Activated CD4-positive, alpha-beta T cell treated with anti-CD3 and anti-CD28 coated beads for 4 hours (primary cell): ENCODE measurements at places on chromosomes 4 and X.

DNA sequence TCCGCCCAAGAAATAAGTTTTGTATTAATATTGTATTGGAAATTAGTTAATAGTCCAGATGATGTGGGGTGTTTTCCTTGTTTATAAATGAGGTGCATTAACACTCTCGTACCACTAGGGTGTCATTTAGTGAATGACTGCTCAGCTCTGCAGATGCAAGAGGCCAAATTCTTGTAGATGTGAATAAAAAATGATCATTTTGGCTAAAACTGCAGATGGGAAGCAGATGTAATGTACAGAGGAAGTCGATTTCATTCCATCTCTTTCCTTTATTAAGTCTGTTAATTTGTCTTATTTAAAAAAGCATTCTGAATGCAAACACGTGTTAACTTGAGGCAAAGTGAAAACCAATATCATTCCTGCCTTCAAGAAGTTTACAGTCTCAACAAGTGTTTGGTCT lies 108.1 kb downstream of the DHX15 start:
- no peak for DNase-seq

GRCh38 chrX:123169247-123169901 lies 14.7 kb upstream of the GRIA3 start:
- DNase-seq: no peak

DNA sequence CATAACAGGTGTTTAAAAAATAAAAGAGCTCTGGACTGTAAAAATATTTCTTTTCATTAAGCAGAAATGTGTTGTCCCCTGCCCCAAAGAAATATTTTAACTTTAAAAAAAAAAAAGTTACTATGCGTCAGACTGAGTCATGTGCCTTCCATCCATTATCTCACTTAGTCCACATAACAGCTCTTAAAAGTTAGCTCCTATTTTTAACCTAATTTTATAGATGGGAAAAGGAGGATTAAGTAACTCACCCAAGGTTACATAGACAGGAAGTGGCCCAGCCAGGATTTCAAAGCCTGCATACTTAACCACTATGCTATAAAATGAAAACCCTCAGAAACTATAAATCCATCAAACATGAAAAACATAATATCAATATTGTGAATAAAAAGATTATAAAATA lies 97.7 kb downstream of the MANBA start:
- DNase-seq: no peak

DNA sequence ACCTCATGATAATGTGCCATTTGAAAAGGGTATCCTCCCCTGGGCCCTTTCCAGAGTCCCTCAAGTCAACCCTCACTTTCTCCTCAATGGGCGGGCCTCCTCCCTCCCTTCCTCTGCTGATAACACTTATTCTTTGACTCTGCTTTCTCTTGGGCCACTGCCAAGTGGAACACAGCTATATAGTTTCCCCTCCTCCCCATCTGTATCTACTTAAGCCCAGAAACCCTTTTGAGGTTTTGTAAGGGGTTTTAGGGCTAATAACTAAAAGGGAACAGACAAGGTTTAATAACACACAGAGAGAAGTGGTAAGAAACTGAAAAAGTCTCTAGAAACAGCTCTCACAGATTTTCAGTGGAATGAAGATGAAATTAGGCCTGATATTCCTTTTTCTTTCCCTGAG lies 116.7 kb downstream of the GPC3 start:
- DNase-seq: no peak

DNA sequence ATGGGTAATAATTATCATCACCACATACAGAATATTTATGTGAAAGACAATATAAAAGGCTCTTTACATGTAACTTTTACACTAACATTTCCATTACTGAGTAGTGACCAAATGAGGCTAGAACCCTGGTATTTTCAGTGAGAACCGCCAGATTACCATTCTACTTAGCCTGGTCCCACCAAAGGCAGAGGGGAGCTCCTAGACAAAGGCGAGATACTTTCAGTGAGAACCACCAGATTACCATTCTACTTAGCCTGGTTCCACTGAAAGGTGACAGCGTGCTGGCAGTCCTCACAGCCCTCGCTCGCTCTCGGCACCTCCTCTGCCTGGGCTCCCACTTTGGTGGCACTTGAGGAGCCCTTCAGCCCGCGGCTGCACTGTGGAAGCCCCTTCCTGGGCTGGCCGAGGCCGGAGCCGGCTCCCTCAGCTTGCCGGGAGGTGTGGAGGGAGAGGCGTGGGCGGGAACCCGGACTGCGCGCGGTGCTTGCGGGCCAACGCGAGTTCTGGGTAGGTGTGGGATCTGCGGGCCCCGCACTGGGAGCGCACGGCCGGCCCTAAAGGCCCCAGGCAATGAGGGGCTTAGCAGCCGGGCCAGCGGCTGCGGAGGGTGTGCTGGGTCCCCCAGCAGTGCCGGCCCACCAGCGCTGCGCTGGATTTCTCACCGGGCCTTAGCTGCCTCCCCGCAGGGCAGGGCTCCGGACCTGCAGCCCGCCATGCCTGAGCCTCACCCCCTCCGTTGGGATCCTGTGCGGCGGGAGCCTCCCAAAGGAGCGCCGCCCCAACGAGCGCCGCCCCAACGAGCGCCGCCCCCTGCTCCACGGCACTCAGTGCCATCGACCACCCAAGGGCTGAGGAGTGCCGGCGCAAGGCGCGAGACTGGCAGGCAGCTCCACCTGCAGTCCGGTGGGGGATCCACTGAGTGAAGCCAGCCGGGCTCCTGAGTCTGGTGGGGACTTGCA lies 1276.1 kb downstream of the PCDH7 start:
- DNase-seq: no peak

GRCh38 chr4:8641256-8641655 lies 48.7 kb downstream of the CPZ start:
- no peak for DNase-seq

- peak; percentile 65 for DNase-seq
These were observed 39.6 kb downstream of the CLCN3 start for GRCh38 chr4:169659716-169660670.

- no peak for DNase-seq
These were observed 47.9 kb upstream of the QRFPR start for GRCh38 chr4:121428721-121429120.

- DNase-seq: no peak
These were observed 2348.4 kb downstream of the PCDH7 start for GRCh38 chr4:33068539-33068938.

- no peak for DNase-seq
These were observed 185.6 kb upstream of the BANK1 start for GRCh38 chr4:101604976-101605375.

DNA sequence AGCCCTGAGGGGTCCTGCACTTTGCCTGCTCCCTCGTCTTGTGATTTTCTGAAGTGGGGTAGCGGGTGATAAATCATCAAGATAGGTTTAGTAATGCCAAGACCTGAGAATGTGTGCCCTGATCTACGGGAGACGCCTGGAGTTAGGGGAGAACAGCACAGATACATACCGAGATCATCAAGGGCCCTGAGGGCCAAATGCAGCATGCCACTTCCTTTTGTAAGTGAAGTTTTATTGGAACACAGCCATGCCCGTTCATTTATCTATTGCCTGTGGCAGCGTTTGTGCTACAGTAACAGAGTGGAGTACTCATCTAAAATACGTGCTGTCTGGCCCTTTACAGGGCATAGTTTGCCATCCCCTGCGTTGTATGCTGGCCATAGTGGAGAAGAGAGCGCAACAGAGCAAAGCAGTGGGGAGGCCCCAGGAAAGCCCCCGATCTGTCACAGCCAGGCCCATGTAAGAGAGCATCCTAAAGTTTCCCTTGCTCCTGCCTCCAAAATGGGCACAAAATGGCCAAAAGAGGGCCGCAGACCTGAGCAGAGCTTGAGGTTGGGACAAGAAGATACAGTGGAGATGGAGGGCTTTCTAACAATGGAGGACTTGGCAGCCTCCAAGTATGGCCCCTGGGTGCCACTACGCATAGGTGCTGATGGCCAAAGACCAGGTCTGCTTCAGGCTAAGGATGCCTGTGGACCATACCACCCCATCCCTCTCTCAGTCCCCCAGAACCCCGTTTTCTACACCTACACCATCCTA lies 167.0 kb downstream of the SMIM20 start:
- DNase-seq: no peak
